ENCODE measurements at places on chromosomes 16 and 17.

- DNase-seq = no peak
These were observed 11.9 kb downstream of the C16orf86 start for GRCh38 chr16:67678354-67679023.

DNA sequence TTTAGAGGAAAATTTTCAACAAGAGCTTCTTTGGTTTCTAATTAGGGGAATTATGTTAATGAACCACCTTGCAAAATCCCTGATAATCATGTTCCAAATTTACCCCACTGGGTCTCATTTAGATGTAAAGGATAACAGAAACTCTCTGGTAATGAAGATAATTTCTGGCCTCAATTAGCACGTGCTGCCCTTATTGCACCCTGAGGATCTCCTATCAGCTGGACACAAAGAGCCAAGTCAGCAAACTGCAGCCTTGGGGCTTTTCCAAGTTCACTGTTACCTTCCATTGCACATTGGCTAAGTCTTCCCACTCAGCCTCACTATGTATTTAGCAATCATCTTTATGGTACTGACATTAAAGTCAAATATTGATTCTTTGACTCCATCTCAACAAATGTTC is 78.1 kb downstream of the GP2 start:
- DNase-seq = no peak

DNA sequence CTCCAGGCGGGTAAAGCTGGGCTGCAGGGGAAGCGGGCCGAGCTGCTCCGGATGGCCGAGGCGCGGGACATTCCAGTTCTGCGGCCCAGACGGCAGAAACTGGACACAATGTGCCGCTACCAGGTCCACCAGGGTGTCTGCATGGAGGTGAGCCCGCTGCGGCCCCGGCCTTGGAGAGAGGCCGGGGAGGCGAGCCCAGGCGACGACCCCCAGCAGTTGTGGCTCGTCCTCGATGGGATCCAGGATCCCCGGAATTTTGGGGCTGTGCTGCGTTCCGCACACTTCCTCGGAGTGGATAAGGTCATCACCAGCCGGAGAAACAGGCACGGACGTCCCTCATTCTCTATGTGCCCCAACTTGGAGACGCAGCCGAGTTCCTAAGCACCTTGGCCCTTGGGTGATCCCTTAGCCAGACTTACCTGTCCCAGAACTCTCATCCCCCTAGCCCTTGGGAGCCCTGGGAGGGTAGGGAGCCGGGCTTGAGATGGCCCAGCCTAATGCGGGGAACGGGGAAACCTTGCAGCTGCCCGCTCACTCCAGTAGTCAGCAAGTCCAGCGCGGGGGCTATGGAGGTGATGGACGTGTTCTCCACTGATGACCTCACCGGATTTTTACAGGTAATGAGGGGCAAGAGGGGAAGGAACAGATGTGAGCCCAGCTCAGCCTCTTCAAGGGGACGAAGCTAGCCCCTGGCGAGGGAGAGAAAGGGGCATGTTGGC is 806 bp downstream of the MRM1 start:
- no peak for DNase-seq

- no peak for DNase-seq
These were observed 15.0 kb upstream of the SCIMP start for GRCh38 chr17:5249615-5250014.

- no peak for DNase-seq
These were observed 22.7 kb downstream of the RPH3AL start for GRCh38 chr17:329784-330420.

- DNase-seq = no peak
These were observed 60.6 kb downstream of the NT5M start for GRCh38 chr17:17363638-17364337.
